Activated CD8-positive, alpha-beta memory T cell treated with anti-CD3 and anti-CD28 coated beads for 48 hours (primary cell): ENCODE measurements at places on chromosomes 4 and X.

GRCh38 chrX:71536285-71536684, 3.4 kb downstream of the OGT start:
- DNase-seq, result no peak

DNA sequence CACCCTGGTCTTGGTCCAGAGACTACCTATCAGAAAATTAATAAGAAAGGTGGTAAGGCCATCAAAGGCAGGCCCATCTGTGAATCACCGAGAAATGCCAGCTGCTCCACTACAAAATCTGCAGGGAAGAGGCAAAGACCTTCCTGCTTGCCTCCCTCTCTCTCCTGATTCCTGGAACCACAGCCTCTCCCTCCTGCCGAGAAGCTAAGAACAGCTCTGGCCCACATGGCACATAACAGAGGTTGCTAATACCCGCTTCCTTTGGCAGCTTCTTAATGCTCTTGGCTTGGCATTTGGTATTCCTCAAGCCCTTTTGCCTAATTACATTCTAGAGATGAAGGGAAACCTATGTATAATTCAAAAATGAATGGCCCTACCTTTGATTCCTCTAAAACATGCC, 32.9 kb downstream of the RAI2 start:
- no peak for DNase-seq

DNA sequence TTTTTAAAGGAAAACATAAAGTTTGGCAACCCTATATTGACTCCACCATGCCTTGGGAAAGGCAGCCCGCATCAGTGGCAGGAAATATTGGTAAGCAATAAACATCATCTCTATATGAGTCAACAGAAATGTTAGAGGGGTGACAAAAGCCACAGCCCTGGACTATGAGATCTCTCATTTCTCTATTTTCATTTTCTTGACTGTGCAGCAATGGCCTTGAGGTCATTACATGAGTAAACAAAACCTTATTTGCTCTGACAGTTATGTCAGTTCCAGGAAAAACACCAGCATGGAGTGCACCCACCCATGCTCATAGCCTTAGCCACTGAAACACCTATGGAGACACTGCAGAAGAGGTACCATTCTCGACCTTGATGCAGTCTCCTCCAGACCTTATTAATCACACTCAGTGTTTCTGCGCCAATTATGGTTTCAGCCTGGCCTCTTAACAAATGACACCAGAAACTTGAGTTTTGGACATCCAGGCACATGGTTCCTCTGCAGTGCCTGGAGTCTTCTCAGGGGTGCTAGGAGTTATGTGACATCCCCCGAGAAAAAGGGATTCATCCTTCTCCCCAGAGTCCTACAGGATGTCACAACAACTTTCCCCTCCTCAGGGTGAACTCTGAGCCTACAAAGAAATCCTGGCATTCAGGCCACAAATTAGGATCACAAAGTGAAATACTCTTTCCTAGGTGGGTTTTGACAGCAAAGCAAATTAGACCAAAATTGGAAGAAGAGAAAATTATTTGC, 16.0 kb upstream of the HPGD start:
- no peak for DNase-seq

- DNase-seq, result no peak
Measured at GRCh38 chr4:76194325-76194724, 19.3 kb downstream of the SCARB2 start.

GRCh38 chr4:151169223-151169622, 69.8 kb downstream of the RPS3A start:
- DNase-seq, result no peak

DNA sequence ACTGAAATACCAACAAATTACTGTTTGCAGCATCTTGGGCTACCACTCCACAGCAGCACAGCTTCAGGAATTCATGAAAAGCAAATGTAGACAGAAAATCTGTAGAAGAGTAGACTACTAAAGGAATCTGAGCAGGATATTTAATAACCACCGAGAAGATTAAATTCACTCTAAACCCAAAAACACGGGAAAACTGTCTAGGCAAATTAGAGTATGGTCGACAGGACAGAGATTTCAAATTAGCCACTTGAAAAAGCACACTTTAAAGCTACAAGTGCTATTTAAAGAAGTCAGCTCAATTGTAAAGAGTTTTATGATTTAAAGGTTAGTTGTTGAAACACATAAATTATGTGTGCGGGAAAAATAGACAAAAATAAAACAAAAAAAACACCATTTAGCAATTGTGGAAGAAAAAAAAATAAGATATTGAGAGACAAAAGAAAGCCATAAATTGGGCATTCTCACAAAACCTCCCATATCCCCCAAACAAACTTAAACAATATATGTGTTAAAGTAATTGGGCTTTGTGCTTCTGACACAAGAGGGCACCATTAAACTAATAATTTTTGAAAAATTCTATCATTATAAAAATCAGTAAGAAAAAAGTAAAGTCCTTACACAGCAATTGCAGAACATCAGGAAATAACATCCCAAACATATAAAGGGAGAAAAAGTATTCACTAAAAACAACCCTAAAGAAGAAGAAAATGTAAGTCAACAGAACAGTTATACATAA, 880.8 kb downstream of the TECRL start:
- no peak for DNase-seq

DNA sequence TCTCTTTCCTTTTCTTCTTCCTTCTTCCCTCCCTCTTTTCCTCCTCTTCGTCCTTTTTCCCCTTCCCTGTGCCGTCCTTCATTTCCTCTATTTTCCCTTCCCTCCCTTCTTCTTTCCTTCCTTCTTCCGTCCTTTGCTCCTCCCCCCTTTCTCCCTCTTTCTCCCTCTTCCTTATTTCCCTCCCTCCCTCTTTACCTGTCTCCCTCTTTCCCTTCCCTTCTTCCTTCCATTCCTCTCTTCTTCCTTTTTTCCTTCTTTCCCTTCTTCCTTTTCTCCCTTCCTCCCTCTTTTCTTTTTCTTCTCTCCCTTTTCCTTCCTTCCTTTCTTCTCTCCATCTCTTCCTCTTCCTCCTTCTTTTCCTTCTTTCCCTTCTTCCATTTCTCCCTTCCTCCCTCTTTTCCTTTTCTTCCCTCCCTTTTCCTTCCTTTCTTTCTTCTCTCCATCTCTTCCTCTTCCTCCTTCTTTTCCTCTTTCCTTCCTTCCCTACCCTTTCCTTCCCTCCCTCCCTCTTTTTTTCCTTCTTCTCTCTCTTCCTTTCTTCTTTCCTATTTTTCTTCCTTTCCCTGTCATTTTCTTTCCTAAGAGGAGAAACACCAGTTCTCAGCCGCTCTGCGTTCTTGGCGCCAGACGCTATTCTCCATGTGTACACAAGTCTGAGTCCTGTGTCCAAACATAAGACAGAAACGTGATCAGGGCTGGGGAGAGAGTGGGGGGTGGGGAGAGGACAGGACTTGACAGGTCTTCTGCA, 597.1 kb downstream of the MID1IP1 start:
- no peak for DNase-seq

DNA sequence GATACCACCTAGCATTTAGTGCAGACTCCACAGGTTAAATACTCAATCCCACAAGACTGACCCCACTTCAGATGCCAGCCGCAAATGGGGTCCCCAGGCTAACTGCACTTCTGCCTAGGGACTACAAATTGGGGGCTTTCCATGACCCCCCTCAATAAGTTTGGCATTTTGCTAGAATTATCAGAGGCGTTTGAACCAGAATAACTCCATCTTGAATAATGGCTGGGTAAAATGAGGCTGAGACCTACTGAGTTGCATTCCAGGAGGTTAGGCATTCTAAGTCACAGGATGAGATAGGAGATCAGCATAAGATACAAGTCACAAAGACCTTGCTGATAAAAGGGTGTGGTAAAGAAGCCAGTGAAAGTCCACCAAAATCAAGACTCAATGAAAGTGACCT, 15.1 kb downstream of the RELL1 start:
- DNase-seq, result no peak

- no peak for DNase-seq
Measured at GRCh38 chr4:8165374-8165896, 6.8 kb upstream of the ABLIM2 start.

DNA sequence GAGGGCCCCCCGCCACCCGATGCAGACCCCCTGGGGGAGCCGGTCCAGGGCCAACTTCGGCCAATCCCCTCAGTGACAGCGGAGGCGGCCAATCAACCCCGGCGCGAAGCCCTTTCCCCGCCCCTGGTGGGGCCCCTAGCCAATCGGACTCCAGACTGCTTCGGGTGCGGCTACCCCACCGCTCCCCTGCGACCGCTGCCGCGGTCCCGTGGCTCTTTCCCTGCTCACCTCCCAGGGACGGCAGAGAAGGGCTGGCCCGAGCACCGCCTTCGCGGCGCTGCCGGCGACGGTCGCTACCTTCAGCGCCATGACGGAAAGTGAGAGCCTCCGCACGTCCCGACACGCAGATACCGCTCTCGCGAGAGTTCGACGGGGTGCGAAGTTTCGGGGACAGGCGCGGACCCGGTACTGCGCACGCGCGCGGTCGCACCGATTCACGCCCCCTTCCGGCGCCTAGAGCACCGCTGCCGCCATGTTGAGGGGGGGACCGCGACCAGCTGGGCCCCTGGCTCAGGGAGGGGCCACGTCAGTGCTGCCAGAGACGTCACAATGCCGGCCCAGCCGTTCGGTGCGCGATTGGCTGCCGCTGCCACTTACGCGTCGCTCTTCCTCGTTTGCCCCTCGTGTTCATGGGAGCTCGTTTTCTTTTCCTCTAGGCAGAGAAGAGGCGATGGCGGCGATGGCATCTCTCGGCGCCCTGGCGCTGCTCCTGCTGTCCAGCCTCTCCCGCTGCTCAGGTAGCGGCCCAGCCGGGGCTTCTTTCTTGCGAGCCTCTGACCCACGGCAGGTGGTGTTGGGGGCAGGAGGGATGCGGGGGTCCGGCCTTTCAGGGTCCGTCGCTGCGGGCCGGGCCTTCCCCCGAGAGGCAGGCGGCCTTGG, at the start of the genes IDH3G and SSR4:
IDH3G (minus strand) TSS at position 358 of the 879 bp plus-strand sequence; CDS start at position 309, 49 bp downstream.
SSR4 (plus strand) TSS at position 651 of the 879 bp plus-strand sequence; CDS start at position 671, 20 bp downstream.
- peak; percentile 85 for DNase-seq

DNA sequence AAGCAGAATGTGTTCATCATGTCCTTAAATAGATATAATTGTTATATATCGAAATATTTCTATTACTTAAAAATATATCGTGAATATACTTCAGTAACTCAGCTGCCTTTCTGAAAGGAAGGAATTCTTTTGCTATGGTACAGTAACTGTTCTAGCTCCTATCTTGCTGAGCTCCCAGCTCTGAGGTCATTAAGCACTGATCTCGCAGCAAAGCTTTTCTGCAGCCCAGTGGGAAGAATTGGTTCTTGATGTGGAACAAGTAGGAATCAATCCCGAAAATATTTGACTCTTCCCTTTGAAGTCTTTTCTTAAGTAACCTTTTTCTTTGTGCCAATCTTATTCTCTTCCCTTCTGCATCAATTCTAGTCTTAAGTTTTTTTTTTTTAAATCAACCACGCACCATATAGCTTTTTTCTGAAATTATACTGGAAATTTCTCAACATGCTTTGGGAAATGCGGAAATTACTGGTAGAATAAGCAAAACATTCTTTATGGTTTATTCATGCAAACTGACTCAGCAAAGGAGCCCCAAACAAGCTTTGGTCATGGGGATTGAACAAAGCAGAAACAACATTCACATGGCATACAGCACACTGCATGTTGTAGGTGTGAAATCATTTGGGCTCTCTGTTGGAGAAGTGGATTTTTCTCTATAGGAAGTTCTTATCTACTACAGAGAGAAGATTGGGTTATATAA, 428.9 kb upstream of the GNPDA2 start:
- no peak for DNase-seq

DNA sequence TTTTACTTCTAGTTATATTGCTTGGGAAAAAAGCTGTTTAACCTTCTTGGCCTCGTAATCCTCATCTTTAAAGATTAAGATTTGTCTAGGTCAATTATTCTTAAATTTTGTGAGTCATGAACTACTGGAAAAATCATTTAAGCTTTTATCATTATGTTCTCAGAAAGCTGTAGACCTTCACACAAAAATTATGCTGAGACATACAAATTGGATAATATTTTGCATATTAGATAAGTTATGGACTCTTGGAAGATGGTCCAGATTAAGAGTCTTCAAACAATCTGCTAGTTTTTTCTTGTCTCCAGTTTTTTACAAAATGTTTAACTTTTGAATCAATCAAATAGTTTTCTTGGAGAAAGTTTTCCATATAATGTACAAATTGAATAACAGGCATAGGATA, 108.1 kb upstream of the NEIL3 start:
- no peak for DNase-seq
